ENCODE measurements at places on chromosomes 3 and 15. TPM values are rescaled to one million over a fixed set of nuclear protein-coding genes. Genes with fewer than 3 reads are reported as not detected.

Gene SERPINI2
- total RNA-seq, result not detected

Gene ZFYVE19
- 32.3 TPM for total RNA-seq

Gene AP3B2
- total RNA-seq, result 0.17 TPM

Gene GRM2
- total RNA-seq, result under 0.01 TPM

Gene CPLX3
- not detected for total RNA-seq

Gene CACNA2D3
- not detected for total RNA-seq

Gene VPS39
- 47.0 TPM for total RNA-seq
